ENCODE measurements at places on chromosomes 1 and 21. TPM values are rescaled to one million over a fixed set of nuclear protein-coding genes. Genes with fewer than 3 reads are reported as not detected.
A peak's percentile ranks its signal among the peaks of the same experiment; 100 is the strongest.

GRCh38 chr1:8097077-8097799 is 71.1 kb upstream of the ERRFI1 start:
- DNase-seq = peak; percentile 16

The KCNJ9 gene
- not detected for total RNA-seq

DNA sequence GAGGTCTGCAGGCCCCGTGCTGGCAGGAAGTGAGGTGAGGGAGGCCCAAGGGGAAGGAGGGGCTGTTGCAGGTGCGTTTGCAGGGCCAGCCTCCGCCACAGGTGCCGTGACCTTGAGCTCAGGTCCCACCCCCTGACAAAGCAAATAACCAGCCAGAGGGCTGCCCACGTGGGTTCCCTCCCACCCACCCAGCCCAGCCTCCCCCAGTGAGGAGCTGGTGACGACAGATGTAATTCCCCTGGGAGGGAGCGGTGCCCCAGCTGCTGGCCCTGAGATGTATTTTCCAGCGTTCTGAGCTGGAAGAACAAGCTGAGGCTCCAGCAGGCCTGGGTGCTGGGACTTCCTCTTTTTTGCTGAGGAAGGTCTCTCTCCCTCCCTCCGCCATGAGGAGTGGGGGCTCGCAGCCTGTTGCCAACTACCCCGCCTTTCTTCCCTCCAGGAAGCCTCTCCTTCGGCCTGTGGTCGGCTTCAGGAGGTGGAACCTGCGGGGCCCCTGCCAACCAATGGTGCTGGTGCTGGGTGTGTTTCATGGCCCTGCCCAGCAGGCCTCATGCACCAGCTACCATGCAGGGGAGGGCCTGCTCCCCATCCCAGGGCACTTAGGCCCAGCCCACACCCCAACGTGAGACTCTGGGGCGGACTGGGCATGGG is 153.2 kb downstream of the PRDM16 start:
- DNase-seq = peak; percentile 37

GRCh38 chr1:218494449-218494852 is 149.3 kb downstream of the TGFB2 start:
- no peak for DNase-seq

GRCh38 chr1:245390975-245391374 is 236.2 kb downstream of the KIF26B start:
- DNase-seq = no peak

- DNase-seq = no peak
Measured at GRCh38 chr1:182087719-182088350, 26.3 kb upstream of the ZNF648 start.

GRCh38 chr1:22817462-22817861 is 106.8 kb downstream of the EPHB2 start:
- no peak for DNase-seq

DNA sequence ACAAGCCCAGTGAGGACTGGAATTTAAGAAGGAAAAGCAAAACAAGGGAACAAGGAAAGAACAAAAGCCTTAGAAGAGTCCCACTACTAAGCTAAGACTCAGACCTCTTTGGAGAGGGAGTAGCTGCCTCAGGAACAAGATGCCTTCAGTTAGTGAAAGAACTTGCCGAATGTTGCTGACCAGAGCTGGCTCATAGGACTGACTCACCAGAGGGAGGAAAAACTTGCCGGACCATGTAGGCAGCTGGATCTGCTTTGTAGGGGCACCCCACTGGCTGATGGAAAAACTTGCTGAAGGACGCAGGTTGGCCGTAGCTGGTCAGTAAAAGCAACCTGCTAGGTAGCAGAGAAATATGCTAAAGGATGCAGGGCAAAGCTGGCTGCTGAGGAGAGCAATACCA is 15.3 kb upstream of the ZSWIM5 start:
- DNase-seq = no peak

- DNase-seq = no peak
Measured at GRCh38 chr1:90046635-90047034, 51.7 kb downstream of the ZNF326 start.

GRCh38 chr1:10693497-10694273 is 102.8 kb downstream of the CASZ1 start:
- DNase-seq = peak; percentile 48

DNA sequence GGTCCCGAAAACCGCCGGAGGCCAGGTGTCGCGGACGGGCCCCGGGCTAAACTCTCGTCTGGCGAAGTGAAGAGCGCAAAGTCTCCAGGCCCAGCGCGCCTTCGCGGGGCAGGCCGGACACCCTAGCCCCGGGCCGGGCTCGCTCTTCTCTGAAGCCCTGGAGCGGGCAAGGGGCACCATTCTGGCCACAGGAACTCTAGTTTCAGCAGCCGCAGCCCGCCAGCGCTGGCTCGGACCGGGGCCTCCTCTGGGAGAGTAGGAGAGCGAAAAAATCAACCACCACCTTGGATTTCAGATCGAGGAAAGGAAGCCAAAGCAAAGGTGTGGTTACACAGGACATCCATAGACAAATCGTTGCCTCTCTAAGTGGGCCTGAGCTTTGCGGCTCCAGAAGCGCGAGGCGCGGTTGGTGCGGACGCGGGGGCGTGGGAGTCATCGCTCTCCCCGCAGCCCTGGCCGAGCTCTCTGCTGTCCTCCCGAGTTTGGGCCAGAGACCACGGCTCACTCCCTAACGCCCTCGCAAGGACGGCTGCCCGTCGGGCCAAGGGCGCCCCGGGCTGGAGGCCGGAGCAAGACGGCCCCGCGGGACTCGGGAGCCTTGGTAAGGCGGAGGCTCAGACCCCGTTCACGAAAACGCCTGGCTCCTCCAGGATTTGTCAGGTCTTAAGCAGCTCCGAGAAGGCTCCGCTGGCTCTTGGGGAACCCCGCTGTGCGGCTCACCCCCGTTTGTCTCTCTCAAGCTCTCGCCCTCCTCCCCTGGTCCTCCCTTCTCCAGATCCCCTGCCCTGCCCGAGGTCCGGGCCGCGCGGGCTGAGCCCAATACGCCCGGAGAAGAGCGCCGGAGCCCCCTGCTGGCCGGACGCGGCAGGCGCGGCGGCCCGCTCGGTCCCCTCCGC is 132.9 kb upstream of the DPYD start:
- DNase-seq = no peak

The LRRC38 gene
- not detected for total RNA-seq

The KCNK1 gene
- total RNA-seq = not detected

DNA sequence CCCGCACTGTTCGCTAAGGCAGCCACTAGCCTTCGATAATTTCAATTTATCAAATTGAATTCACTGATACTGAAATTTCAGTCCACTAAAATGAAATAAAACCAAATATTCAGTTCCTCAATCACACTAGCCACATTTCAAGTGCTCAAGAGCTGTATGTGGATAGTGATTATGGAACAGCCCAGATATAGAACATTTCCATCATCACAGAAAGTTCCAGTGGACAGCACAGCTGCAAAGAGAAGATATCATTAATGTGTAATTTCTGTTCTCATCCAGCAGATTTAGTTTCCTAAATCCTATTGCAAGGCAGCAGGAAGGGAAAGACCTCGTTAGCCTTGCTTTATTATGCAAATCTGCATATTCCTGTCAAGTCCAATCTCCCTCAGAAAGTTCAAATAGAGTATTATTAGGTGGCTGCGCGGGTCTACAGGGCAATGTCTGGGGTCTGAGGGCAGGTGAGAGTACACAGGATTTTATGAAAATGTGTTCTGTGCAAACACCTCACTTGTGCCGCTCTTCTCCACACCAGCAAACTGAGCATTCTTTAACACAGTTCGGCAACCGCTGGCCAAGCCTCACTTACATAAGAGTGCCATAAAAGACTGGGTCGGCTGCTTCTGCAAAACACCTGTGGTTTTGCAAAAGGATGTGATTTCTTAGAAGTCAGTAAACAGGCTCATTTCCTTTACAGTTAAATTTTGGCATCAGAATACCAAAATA is 22.4 kb downstream of the CAPZB start:
- no peak for DNase-seq

DNA sequence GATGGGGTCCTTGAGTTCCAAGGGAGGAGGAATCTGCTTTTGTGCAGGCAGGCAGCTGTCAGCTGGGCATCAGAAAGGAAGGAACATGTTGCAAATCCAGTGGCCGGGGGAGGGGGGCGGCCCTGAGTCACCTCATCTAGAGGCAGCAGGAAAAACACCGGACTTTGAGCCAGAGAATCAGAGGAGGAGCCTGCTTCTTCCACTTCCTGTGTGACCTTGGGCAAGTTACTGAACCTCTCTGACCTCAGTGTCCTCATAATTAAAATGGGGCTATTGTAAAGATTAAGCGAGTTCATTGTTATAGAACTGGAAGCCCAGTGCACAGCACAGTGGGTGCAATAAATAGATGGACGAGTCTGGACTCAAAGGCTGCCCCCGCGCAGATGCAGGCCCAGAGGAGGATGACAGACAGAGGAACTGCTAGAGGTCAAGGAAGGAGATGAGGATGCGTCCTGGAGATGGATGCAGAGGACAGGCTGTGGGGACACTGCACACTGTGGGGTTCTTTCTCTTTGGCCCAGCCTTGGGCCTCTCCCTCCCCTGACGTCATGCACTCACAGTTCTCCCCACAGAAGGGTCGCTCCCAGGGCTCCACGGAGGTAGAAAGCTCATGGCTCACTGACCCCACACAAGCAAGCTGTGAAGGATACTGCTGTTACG is 714.3 kb downstream of the MATN1 start:
- no peak for DNase-seq

DNA sequence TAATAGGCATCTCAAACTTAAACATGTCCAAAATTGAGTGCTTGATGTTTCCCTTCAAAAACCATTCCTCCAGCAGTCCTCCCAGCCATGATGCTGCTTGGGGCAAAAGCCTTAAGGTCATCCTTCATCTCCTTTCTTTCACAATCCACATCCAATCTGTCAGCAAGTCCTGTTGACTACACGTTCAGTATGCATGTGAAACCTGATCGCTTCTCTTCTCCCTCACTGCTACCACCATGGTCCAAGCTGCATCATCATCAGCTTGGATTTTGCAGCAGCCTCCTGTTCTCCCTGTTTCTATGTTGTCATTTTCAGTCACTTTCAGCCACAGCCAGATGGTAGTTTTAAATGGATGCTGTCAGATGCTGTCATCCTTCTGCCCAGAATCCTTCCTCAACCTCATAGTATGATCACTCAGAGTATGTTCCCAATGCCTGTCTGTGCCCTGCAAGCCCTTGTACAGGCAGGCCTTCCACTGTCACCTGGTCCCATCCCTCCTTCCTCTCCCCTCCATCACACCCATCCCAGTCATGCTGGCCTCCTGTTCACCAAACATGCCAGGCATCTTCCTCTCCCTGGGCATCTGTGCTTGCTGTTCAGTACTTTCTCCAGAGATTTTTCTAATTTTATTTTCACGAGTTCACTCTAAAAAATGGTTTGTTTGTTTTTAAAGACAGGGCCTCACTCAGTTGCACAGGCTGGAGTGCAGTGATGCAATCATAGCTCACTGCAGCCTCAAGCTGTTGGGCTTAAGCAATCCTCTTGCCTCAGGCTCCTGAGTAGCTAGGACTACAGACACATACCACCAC is 66.0 kb downstream of the SYDE2 start:
- peak; percentile 63 for DNase-seq

- no peak for DNase-seq
Measured at GRCh38 chr1:101407505-101408211, 170.8 kb downstream of the S1PR1 start.

DNA sequence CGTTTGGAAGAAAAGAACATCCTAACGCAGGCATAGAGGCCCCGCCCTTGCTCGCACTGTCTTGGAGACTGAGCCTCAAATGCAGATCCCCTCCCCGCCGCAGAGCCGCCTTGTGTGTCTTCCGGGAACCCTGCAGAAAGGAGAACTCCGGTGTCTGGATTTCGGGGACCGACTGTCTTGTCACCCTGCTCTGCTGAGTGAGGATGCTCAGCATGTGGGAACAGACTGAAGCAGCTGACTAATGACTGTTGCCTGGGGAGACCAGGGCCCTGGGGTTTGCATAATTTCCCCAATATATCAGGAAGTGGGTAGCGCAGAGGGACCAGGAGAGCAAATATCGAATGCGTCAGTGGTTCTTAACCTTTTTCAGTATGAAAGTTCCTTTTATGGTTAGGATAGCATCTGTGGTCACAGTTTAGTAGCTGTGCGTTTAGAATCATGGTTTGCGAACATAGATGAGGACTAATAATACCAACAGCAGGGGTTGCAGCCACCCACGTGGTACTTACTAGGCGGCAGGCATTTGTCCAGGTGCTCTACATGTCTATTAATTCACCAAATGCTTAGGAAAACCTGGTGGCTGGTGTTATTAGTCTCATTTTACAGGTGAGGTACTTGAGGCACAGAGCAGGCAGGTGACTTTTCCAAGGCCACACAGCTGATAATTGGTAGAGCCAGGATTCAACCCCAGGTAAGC is 14.3 kb downstream of the GPR137B start:
- DNase-seq = no peak

DNA sequence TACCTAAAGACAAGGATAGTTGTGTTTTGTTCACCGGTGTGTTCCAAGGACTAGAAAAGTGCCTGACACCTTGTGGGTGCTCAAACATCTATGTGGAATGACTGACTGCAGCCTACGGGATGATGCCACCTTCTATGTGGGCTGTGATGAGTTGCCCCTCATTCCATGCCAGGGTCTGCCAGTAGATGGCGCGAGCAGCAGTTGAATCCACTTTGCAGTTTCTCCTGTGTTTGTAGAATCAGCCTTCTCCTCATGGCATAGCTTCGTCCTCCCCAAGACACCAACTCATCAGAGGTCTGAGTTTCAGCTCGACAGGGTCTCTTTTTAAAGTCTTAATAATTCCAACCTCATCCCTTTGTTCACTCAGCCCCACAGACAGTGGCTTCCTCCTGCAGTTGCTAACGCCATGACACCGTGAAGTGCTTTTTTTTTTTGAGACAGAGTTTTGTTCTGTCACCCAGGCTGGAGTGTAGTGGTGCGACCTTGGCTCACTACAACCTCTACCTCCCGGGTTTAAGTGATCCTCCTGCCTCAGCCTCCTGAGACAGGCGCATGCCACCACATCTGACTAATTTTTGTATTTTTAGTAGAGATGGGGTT is 133.7 kb downstream of the CAPN8 start:
- peak; percentile 66 for DNase-seq

All from Caco-2 (cell line).